Stimulated activated CD4-positive, alpha-beta T cell treated with anti-CD3 and anti-CD28 coated beads, Interleukin-4, amount 100 ng/mL, for 48 hours (primary cell): ENCODE measurements at places on chromosomes 3 and 15.
A peak's percentile ranks its signal among the peaks of the same experiment; 100 is the strongest.

DNA sequence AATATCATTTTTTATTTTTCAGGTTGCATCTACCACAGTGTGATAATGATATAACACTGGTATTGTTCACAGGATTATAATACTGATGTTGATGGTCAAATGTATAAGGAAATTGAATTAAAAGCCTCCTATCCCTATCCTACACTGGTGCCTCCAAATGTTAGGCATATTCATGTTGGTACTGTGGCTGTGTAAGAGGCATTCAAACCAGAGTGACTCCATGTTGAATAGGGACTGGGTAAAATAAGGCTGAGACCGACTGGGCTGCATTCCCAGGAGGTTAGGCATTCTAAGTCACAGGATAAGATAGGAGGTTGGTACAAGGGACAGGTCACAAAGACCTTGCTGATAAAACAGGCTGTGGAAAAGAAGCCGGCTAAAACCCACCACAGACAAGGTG, 68.9 kb upstream of the RNU6-1 start:
- no peak for DNase-seq

GRCh38 chr3:31636694-31637442, 104.1 kb downstream of the STT3B start:
- DNase-seq, result no peak

DNA sequence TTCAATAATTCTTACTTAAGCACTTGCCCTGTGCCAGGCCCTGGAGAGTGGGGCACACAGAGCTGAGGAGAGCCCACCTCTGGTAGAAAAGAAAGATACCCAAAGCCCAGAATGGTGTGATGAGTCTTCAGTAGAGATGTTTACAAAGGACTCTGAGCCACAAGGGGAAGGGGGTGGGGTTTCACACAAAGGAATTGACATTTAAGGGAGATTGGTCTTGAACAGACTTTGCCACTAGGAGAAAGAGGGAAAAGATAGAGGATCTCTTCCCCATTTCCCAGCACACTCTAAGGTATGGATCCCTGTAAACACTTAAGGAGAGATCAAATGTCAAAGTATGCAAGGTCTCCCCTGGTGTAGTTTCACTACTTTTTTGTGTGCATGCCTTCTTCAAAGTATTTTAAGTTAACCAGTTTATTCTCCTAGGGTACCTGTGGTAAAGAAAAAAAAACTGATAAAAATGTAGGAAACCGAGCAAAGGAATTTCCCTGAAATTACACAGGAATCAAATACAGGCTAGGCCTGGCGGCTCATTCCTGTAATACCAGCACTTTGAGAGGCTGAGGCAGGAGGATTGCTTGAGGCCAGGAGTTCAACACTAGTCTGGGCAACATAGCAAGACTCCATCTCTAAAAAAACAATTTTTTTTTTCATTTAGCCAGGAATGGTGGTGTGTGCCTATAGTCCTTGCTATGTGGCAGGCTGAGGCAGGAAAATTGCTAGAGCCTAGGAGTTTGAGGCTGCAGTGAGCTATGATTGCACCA, 117.6 kb upstream of the SKOR1 start:
- DNase-seq, result no peak

DNA sequence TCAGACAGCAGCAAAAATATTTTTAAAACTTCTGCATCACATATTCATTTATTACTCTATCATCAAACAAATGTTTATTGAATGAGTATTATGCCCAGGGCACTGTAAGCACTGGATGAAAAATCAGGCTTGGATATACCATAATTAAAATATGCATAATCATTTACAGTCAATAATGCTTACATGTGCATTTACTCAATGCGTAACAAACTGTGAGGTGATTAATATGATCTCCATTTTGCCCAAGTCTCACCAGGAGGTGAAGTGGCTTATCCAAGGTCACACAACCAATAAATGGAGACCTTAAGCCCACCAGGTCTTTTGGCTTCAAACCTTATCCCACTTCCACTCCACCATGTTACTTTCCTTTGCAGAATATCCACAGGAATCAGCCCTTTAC, 117.3 kb upstream of the SLC24A5 start:
- no peak for DNase-seq

- DNase-seq, result no peak
These were observed 761 bp upstream of the GRIP2 start for GRCh38 chr3:14540821-14541385.

GRCh38 chr3:44886561-44886960, 12.2 kb downstream of the TGM4 start:
- DNase-seq, result no peak

DNA sequence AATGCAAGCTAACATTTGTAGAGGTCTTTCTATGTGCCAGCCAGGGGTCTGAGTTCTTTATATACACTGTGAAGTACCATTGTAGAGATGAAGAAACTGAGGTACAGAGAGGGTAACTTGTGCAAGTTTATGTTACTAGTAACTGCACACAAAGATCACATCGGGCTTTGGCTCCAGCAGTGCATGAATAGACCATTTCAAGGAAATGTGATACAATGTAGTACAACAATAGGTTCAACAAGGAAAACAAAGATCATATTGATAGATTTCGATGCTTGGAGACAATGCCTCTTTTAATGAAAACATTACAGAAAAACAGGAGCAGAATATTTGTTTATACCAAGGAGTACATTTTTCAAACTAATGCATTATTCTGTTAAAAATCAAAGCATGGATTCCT, 115.3 kb downstream of the POLR2M start:
- no peak for DNase-seq

GRCh38 chr15:85131915-85132314, 150.3 kb downstream of the PDE8A start:
- DNase-seq, result no peak

GRCh38 chr3:186283096-186283495, 78.9 kb downstream of the DGKG start:
- DNase-seq, result no peak

DNA sequence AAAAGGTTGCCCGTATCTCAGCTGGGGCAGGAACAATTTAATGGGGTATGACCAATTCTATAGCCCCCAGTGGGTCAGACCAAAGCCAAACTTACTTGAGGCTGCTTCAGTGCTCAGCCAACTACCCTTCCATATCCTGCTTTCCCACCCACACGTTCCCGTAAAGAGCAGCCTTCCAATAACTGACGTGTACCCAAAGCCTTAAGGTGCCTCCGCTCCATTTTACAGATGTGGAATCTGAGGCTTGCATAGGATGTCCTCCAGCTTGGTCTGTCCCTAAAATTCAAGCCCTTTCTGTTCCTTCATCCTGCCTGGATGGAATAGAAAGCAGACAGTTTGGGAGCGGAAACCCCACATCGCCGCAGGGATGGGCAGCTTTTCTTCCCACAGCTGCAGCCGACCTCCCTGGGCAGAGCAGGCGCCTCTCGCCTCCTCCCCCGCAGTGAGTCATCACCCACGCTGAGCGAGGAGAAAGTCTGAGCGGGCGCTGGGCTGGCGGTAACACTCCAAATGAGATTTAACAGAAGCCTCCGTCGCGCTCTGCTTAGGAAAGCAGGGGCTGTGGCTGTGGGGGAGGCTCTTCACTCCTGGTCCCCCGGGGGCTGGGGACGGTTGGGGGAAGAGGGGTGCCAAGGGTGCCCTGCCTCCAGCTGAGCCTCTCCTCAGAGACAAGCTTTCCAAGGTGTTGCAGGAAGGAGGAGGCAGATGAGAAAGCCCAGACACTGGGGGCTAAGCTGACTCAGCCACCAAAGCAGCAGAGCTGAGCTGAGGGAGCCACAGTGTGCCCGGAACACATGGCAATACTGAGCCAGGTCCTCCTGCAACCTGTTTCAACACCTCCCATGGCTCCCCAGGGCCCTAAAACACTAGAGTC, 57.8 kb upstream of the HRH1 start:
- peak; percentile 75 for DNase-seq

DNA sequence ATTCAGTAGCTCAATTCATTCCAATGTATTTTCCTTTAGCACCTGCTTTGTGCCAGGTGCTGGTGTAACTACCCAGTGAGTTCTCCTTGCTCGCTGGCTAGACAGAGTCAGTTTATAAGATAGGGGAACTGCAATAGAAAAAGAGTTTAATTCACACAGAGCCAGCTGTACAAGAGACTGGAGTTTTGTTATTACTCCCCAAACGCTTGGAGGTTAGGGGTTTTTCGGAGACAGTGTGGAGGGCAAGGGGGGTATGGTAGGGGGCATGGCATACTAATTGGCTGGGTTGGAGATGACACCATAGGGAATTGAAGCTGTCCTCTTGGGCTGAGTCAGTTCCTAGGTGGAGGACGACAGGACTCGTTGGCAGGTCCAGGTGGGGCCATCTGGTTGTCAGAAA, 5.4 kb upstream of the CFAP91 start:
- no peak for DNase-seq

GRCh38 chr3:173921732-173922131, 524.2 kb downstream of the NLGN1 start:
- no peak for DNase-seq

DNA sequence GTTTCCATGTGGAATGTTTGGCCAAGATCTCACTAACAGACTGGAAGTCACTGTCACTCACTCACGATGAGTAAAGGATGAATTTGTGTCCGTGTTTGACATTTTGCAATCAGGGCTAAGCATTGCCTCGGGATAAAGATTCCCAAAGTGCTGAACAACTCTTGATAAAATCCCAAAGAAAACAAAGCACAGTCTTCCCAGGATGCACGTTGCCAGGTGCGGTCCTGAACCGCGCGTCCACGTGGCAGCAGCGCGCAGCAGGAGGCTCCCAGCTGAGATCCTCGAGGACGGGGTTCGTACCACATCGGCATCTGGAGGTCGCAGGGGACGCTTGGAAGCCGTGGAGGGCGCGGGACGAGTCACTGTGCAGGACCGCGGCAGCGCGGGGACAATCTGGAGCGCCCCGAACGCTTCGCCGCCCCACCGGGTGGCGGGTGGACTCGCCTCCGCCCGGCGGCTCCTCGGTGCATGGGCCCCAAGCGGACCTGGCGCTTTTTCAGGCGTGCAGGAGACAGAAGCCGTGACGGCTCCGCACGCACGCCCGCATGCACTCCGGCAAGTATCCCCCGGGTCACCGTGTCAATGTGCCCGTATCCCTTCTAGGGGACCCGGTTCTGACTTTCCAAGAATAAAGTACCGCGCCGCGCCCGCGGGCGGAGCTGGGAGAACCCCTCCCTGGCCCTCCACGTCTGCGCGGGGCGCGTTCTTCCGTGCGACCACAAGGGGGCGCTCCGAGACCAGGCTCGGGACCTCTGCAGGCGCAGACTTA, 17.7 kb downstream of the CPN2 start:
- DNase-seq, result peak; percentile 83

- DNase-seq, result no peak
These were observed 43.8 kb downstream of the HRH1 start for GRCh38 chr3:11198070-11198469.

DNA sequence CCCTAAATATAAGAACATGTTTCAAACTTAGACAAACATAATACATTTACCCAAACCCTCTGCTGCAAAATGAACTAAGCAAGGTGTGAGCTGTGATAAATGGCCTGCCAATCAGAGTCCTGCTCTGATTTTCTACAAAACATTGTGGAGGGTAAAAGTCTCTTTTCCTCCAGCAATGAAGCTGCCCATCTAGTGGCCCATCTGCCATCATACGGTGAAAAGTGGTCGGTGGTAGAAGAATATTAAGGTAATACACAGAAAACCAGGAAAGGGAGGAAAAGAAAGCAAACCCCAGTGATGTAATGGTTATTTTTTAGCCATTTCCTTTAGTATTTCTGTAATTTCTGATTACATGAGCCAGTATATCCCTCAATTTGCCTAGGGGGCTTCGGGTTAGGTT, 838.1 kb downstream of the TBL1XR1 start:
- no peak for DNase-seq

GRCh38 chr15:98823012-98823458, 174.7 kb downstream of the IGF1R start:
- no peak for DNase-seq

- no peak for DNase-seq
These were observed 280.3 kb upstream of the THBS1 start for GRCh38 chr15:39300451-39301153.

DNA sequence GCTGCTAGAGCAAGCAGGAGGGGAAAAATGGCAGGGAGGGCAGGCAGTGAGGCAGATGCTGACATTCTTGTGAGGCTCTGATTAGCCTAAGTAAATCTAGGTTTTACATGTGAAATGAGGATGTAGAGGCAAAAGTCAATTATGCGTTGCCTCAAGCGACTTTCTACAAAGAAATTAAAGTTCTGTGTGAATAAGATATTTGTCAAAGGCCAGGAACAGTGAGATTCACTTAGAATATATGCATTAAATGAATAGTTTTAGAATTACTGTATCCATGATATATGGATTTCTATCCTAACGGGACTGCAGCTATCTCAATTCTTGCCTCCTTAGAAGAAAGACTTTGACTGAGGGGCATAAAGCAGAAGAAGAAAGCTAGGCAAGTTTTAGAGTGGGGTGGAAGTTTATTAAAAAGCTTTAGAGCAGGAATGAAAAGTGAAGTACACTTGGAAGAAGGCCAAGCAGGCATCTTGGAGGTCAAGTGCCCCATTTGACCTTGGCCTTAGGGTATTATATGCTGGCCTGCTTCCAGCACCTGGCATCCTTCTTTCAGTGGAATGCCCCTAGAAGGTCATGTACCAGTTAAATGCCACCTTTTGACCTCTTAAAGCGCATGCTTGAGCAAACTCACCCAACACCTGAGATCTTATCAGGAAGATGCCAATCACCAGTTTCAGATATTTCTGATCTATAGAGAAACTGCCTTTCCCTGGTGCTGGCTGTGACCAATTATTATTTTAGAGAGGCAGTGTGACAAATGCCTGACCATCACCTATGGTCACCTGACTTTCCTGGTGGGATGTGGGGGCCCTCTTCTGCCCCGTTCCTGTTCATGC, 38.2 kb downstream of the OSTN start:
- DNase-seq, result no peak

DNA sequence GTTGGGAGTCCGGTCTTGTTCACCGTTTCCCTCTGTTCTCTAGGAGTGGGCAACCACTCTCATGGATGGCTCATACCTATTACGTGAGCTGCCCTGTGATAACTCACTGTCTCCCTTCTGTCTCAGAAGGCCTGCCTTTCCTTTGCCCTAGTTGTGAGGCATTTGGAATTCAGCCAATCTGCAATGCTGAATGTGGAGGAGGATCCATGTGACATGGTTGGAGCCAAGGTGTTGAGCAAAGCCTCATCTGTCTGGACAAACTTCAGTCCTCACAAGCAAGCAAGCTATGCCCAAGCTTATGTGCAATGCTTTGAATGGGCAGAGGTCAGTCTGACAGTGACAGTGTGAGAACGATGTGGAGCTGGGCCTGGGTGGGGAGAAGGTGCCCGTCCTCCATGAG, 37.8 kb upstream of the ATP10A start:
- no peak for DNase-seq

DNA sequence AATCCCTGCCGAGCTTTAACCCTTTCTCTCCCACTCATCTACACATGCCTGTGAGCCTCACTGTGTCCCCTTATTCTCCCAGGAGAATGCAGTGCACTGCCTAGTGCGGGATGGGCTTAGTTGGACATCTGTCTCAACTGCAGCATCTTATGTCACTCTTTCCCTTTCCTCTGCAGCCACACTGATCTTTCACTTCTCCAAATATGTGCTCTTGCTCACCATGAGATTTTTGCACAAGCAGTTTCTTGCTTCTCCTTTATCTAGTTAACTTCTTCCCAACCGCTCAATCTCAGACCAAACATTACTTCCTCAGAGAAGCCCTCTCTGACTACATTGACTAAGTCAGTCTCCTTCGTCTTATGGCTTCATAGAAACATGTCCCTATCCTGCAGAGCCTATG, 292.3 kb downstream of the KBTBD8 start:
- no peak for DNase-seq

GRCh38 chr3:118850687-118851086, 184.0 kb downstream of the IGSF11 start:
- DNase-seq, result no peak

- DNase-seq, result no peak
These were observed 127.5 kb downstream of the CHST2 start for GRCh38 chr3:143247073-143247472.

- DNase-seq, result no peak
These were observed 100.1 kb downstream of the IGF2BP2 start for GRCh38 chr3:185724761-185725160.
